ENCODE measurements at places on chromosomes 4 and X.
A peak's percentile ranks its signal among the peaks of the same experiment; 100 is the strongest.

GRCh38 chr4:157014621-157015591 is 43.3 kb upstream of the PDGFC start:
- no peak for DNase-seq

DNA sequence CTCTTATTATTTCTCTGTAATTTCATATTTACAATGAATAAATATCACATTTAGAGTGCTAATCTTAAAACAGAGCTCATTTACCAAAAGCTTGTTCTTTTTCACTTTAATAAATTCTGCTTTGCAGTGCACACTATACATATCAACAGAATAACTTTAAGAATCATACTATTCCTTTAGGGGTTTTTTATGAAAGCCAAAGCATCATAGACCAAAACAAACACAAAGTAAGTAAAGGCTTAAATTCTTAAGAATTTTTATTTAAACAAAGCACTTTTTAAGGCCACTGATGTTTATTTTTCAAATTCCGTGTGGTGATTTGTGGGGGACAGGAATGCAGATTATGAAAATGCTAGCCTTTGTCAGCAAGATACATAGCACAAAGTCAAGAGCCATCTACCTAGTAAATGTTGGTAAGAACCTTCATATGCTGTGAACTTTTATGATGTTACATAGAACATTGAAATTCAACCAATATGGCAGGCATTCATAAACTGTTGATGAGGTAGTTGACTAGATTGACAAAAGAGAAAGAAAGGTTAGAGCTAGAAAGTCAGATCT is 17.8 kb downstream of the TIGD2 start:
- DNase-seq = no peak

DNA sequence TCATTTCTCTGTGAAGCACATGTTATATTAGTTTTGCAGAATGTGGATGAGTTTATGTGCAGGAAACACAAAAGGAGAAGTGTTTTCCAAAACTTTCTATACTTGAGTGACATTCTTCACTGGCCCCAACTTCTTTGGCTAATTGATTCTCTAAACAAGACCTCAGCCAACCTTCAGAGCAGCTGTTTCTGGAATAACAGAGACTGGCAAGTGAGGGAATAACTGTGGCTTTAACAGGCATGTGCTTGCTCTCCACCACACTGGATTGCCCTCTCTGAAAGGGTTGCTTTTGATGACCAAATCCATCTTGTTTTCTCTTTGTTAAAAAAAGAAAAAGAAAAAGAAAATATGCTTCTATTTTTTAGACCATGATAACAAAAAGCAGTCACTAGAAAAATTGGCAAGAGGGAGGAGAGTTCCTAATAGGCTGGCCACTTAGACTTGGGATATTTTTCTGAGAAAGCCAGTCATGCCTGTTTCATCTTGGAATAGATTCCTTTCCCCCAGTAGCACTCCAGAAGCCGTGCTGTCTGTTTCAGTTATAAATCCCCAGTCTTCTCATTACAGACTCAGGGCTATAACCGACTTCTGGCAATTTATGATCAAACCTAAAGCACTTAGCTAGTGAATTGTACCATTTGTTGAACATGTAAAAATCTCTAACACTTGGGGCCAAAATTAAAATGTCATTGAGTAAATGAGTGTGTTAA is 295.0 kb upstream of the NR3C2 start:
- DNase-seq = no peak

- no peak for DNase-seq
Observed at GRCh38 chr4:41652971-41653370, 95.6 kb downstream of the PHOX2B start.

- no peak for DNase-seq
Observed at GRCh38 chrX:119475389-119476101, 7.3 kb downstream of the SLC25A5 start.

DNA sequence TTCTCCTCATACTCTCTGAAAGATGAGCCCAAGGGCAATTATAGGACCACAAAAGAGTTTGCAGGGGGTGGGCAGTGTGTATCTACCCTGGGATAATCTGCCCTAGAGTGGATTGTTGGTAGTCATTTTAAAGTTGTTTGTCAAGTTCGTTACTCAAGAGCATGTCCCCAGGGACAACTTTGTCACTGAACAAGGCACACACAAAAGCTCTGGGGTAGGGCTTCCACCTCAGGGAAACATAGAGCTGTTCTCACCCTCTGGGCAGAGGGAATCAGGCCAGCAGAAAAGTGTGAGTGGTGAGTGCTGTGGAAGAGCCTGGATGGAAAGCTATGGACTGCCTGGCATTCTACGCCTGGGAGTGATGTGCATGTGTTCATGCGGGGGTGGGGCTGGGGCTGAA is 23.3 kb upstream of the LEF1 start:
- no peak for DNase-seq

DNA sequence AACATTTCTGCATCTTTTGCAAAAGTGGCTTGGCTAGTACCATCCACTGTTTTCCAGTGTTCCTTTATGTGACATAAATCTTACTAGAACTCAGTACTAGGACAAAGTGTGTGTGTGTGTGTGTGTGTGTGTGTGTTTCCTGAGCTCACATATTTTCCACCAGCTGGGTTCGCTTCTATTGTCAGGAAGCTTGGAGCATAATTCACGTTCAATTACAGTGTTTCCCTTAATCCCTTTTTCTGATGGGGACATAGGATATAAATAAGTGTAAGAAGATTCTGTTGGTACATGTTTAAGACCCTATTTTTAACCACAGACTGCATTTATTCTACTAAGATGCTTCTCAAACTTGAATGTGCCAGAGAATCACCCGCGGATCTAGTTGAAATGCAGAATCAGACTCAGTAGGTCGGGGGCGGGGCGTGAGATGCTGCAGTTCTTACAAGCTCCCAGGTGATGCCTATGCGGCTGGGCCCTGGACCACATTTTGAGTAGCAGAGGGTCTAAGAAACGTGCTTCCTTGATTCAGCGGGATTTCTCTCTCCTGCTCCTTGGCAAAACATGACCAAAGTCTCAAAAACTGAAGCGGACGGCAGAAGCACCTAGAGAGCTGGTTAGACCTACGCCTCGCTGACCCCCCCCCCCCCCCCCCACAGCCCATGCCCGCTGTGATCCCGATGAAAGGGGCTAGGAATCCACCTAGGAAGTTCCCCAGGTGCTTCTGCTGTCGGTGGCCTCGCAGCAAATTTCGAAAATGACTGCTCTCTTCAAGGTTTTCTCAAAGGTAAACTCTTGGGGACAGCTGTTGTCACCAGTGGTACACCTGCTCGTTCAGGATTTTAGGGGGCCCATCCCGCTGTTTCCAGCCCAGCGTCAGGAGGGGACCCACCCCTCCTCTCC is 797 bp downstream of the CD99L2 start:
- no peak for DNase-seq

- peak; percentile 74 for DNase-seq
Observed at GRCh38 chrX:134990801-134991481, at the start of gene SMIM10. TSS of gene SMIM10 (plus strand) at chrX:134990991. CDS start at chrX:134991096, 105 bp downstream.

DNA sequence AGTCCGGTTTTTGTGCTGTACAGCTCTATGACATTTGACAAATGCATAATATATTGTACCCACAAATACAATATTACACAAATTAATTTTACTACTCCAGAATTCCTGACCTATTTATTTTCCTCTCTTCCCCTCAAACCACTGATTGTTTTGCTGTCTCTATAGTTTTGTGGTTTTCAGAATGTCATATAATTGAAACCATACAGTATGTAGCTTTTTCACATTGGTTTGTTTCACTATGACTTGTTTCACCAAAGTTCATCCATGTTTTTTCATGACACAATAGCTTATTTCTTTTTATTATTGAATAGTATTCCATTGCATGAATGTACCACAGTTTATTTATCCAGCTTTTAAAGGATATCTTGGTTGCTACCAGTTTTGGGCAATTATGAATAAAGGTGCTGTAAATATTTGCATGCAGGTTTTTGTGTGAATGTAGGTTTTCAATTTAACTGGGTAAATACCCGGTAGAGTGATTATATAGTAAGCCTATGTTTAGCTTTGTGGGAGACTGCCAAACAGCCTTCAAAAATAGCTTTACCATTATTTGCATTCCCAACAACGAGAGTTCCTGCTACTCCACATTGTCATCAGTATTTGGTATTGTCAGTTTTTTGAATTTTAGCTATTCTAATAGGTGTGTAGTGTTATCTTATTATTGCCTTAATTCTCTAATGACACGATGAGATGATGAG is 25.9 kb downstream of the RNF175 start:
- DNase-seq = no peak

DNA sequence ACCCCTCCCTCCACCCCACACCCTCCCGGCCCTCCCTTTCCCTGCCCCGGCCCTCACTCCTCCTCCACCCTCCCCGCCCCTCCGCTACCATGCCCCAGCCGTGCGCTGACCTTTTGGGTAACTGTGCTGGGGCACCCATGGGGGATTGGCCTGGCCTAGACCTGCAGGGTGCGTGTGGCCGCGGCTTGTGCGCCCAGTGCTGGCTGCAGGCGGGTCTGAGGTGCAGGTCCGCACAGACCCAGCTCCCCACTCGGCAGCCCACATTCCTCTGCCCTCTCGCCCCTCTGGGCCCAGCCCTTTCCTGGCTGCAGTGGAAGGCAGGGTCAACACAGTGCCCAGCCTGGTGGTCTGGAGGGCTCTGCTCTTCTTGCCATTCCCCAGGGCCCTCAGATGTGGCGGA is 24.7 kb downstream of the FGFRL1 start:
- no peak for DNase-seq

DNA sequence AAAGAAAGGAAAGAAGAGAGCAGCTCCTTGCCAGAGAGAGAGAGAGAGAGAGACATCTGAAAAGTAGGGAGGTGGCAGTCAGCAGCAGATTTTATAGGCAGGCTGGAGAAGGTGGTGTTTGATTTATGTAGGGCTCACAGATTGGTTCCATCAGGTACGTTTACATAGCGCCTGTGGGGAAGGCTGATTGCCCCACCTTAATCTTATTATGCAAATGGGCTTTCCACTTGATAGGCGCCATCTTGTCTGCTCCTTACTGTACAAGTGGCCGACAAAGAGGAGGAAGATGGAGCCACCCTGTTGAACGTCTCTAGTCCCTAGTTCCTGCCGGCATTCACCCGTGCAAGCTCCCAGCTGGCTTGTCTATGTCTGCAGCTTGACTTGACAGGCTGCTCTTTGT is 49.1 kb upstream of the DHRSX start:
- DNase-seq = no peak

DNA sequence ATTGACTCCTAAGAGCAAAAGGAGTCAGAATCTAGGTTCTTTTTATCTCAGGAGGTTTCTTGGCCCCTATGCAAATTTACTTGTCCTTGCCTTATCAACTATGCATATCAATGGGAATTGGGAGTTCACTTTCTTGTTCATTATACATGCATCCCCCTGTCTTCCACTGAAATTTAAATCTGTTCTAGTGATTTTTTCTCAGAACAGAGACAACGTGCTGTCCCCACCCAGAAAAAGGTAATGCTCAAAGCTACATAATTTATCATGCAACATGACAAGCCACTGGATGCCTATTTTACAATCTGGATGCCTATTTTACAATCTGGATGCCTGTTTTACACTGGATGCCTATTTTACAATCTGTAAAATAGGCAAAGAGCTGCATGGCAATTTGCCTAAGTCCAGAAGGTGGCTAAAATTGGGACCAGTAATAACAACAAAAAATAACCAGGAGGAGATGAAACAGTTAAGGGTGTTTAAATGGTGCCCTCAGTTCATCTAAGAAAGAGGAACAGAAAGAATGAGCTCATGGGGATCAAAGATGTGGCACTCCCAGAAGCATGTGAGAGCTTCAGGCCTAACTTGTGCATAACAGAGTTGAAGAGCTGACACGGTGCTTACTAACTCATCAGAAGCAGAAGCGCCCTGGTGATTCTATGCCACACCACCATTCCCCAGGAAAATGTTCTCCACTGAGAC is 537.8 kb upstream of the BOD1L1 start:
- DNase-seq = no peak

GRCh38 chrX:111869639-111870034 is 6.3 kb upstream of the TRPC5OS start:
- DNase-seq = peak; percentile 70

- no peak for DNase-seq
Observed at GRCh38 chr4:16289897-16290554, 63.8 kb upstream of the TAPT1 start.

GRCh38 chr4:115609631-115610030 is 496.2 kb upstream of the NDST4 start:
- DNase-seq = no peak

DNA sequence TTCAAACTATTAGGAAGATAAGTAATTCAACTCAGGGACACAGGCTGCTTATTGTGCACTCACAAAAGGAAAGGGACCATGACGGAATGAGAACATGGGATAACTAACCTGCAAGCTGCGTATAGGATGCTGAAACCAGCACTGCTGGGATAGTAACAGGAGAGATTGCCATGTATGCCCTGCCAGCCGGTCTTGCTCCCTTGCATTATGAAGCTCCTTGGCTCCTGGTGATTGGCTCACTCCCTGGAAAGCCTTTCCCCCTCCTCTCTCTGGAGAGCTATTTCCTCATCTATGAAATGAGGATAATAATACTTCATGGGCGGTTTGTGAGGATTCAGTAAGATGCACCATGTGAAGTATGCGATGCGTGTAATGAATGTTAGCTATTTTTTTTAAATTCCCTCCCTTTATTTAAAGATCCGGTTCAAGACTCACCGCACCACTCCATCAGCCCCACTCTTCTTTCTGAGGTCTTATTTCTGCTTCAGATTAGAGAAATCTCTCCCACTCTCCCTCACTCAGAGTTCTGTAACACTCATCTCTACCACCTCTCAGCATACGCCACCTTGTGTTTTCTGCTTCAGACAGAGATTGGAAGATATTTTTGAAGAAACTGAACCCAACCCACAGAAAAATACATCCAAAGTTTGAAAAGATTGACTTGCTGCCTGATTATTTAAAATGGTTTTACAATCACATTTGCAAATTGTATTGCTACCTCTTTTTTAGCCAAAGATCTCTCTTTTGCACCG is 18.4 kb downstream of the MSMO1 start:
- no peak for DNase-seq

DNA sequence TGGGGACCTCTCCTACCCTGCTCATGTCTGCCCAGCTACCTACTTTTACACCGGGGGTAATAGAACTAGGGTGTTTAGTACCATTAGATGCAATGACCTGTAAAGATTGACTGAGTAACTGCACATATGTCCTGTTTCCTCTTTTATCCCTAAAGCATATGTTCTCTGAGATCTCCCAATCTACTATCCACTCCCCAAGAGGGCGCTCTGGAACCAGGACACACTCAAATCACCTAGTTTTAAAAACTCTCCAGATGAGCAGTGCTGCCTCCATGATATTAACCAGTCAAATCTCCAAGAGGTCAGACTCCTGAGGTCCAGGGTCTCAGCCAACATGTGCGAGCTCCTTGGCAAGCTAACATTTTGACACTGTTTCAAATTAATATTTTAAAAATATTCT is 87.0 kb upstream of the TSPAN5 start:
- DNase-seq = no peak

- DNase-seq = no peak
Observed at GRCh38 chr4:102836596-102836995, 9.2 kb upstream of the UBE2D3 start.

DNA sequence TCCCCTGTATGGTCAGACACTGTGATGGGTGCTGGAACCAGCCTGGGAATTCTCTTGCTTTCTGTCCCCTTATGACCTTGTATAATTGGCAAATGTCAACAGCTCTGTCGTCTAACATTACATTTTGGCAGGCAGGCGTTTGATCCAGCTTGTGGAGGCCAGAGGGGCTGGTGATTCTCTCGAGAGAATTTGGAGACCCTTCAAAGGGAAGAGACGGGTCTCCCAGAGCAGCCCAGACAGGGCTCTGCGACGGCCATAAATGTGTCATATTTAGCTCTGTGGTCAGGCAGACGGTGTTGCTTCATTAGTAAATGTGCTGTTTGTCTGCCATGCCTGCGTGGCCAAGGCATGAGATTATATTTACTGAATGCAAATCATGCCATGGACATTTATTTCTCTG is 68.7 kb downstream of the SORCS2 start:
- DNase-seq = no peak

GRCh38 chrX:147072747-147073146 is 258.2 kb upstream of the CXorf51A start:
- no peak for DNase-seq
